ENCODE measurements at places on chromosomes 2 and 18.

DNA sequence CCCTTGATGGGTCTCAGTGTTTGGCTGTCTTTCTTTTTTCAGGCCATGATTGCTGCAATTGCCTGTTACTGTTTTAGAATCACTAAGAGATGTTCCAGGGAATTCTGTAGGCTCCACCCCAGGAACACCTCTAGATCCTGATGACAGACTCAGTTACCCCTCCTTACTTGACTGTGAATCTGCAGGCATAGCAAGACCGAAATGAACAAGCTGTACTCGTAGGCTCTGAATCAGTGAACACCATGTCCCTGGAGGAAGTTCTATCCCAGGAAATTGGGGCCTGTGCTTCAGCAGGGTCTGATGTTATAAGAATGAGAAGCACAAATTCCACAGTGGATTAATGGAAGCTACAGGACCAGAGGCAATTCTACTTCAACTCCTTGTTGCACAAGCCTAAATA, 148.6 kb downstream of the COPS8 start:
- no peak for DNase-seq

- no peak for DNase-seq
Measured at GRCh38 chr2:105789745-105790460, 45.2 kb downstream of the NCK2 start.

- DNase-seq, result no peak
Measured at GRCh38 chr18:56284319-56284718, 354.1 kb downstream of the TXNL1 start.

DNA sequence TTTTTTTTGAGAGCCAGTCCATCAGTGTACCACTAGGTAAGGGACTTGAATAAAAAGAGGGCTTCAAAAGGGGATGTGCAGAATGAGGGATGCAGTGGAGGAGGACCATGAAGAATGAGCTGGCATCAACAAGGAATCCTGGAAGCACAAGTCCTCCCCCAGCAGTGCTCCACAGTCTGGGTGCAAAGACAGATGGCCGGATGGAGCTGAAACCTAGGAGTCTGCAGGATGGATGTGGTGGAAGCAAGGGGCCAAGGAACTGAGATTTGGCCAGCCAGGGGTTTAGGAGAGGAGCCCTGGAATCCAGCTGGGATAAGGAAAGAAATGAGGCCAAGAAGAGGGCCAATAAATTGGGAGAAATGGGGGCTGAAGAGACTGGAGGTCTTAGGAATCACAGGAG, 51.8 kb upstream of the RAB6C start:
- no peak for DNase-seq

DNA sequence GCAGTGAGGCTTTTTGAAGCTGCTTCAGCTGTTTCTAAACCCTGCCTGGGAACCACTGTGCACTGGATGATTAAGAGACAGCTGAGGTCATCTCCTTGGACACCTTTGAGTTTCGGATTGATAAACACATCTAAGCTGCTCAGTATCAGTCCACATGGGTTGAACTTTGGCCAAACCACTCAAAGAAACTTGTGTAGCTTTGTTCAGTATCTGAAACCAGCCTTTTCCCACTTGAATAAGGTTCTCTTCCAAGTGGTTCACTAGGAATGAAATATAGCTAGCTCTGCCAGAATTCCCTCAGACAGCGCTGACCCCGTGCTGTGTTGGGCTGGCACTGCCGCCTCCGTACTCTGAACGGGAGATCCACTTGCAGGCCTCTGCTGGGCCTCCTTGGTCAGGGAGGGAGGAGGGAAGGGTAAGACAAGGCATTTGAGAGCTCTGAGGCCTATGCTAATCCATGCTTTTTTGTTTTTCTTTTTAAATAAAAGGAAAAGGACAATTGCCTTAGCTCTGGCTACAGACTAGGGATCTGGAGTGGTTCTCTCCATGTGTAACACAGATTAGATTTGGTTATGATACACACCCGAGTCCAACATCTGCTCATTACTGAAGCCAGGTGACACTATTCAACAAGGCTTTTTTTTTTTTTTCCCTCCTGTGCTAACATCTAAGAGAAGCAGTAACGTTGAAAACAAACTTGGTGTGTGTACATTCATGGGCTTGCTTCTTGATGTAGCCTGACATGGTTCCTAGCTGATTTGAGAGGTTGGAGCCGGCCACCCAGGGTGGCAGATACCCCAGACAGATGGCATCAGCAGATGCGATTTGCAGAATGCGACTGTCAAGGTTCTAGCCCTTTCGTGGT, 67.7 kb downstream of the NCK2 start:
- no peak for DNase-seq

DNA sequence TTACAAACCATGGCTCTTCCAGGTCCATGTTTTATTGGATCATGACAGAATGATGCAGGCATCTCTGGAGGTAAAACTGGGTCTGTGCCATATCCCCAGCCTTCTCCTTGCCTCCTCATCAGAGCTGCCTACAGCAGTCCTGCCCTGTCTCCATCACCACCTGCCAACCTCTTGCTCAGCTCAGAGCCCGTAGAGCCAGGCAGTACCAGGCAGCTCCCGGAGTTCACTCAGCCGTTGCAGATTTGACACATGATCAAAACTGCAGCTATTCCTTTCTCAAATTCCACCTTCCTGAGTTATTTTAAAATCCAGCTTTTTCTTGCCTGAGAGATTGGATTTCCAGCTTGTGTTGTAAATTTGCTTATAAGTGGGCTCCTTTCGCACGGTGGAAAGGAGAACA, 218.2 kb upstream of the CELF4 start:
- no peak for DNase-seq
